Activated T-cell treated with anti-CD3 and anti-CD28 coated beads for 1 hour (primary cell): ENCODE measurements at places on chromosomes 3 and 15.

DNA sequence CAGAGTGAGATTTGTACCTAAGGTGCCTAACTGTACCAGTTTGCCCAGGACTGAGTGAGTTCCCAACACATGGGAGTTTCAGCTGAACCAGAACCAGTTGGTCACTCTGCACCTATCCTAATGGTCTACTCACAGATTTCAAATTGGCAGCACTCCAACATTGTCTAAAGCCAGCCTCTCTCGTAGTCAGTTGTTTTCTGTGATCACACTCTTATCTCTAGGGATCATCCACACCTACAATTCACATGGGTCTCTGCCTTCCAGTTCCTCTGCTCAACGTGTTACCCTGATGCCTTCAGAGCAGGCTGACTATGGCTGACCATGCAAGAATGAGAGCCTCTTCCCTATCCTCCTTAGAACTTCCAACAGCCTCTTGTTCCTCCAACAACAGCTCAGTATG lies 624.8 kb downstream of the NTRK3 start:
- DNase-seq, result no peak

GRCh38 chr3:31927811-31928210 lies 53.3 kb downstream of the OSBPL10 start:
- DNase-seq, result no peak

DNA sequence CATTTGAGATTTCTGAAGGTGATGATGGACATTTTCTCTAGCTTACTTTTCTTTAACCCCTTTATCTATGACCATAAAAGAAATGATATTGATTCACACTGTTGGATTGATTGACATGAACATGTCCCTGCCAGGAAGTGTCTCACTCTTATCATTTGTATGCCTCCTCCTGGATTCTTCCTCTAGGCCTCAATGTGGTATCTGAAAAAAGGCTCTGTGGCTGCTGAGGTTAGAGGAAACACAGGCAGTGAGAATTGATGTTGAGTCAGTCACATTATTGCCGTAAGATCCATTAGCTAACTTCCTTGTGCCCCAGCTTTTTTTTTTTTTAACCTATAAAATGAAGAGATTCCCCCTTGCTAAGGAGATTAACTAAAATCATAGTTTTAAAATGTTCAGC lies 8.0 kb upstream of the THRB start:
- DNase-seq, result no peak

DNA sequence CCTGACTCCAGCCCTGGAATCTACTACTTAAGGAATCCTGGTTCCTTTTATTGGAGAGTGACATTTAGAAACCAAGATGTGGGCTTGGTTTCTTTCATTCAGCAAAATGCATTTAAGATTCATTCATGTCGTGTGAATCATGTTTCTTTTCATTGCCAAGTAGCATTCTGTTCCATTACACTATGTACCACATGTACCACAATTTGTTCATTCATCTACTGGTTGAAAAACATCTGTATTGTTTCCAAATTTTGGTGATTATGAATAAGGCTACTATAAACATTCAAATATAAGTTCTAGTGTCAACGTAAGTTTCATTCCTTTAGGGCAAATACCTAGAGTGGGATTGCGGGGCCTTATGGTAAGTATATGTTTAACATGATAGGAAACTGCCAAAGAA lies 264.2 kb downstream of the VPS13C start:
- DNase-seq, result no peak

DNA sequence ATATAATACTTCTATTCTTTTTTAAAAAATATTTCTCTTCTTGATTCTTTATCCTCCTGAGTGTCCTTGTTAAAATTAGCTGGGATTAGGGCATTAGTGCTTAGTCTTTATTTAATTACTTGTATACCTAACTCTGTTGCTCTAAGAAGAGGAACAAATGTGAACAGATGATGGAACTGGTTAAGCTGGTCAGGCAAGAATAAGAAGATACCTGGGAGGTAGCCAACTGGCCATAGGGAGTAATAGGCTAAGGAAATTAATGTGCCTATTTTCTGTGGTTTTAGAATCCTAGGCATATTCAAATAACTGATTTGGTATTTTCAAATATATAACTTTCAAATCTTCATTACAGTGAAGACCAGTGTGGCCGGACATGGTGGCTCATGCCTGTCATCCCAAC lies 54.4 kb downstream of the EIF3J start:
- DNase-seq, result no peak

- DNase-seq, result no peak
These were observed 9.4 kb upstream of the CSTA start for GRCh38 chr3:122315619-122316018.

- DNase-seq, result no peak
These were observed 56.9 kb downstream of the EXOG start for GRCh38 chr3:38553071-38553470.

DNA sequence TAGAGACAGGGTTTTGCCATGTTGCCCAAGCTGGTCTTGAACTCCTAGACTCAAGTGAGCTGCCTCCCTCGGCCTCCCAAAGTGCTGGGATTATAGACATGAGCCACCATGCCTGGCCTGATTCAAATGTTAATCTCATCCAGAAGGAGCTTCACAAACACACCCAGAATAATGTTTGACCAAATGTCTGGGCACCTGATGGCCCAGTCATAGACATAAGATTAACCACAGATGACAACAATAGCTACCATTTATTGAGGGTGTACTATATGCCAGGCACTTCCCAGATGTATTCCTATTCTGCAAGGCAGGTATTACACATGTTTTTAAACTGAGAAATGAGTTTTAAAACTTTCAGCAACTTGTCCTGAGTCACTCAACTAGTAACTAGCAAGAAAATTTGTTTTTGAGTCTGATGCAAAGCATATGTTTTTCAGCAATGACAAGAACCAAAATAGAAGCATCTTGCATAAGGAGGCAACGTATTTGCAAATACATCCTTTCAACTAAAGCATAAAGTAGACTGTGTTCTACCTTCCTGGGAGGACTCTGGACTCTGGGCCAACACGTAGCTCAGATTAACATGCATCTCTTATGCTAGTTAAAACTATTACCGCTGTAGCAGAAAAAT lies 8.1 kb upstream of the SPG21 start:
- no peak for DNase-seq

- no peak for DNase-seq
These were observed 287.5 kb downstream of the ZPLD1 start for GRCh38 chr3:102722317-102722716.

GRCh38 chr3:179797192-179797591 lies 144.4 kb downstream of the USP13 start:
- no peak for DNase-seq

DNA sequence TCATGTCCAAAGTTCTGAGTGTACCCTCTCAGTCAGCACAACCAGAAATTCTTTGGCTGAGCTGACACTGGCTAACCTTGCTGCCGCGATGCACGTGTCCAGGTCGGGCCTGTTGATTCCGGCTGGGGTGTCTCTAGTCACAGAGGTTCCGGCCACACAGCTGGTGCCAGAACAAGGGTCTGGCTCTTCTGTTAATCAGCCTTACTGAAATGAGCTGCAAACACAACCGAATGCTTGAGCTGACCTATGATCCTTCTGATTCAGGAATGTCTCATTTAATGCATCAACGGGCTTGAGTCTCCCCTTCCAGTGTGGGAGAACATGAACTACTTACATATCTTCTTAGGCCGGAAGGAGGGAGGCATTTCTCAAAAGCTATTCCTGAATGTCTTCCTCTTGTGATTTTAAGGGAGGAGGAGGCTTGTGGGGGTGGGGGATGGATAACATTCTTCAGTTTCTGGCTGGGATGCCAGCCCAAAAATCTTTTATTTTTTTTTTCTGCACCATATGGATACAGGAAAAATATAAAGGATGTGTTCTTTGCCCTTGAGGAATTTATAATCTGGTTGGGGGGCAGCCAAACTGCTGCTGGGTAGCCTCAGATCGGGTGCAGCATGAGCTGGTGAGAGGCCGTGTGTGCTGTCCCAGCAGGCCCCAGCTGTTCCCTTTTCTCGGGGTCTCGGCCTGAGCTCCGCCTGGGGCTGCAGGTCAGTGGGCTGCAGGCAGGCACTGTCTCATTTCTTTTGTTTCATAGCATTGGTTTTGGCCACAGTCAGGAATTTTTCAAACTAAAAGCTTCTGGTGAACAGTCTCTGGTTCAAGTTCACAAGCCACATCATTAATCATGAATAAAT lies 319.1 kb upstream of the TBL1XR1 start:
- no peak for DNase-seq

GRCh38 chr3:100210772-100211135 lies 50.0 kb upstream of the TBC1D23 start:
- no peak for DNase-seq

GRCh38 chr15:75573648-75574384 lies 5.3 kb downstream of the PTPN9 start:
- no peak for DNase-seq

DNA sequence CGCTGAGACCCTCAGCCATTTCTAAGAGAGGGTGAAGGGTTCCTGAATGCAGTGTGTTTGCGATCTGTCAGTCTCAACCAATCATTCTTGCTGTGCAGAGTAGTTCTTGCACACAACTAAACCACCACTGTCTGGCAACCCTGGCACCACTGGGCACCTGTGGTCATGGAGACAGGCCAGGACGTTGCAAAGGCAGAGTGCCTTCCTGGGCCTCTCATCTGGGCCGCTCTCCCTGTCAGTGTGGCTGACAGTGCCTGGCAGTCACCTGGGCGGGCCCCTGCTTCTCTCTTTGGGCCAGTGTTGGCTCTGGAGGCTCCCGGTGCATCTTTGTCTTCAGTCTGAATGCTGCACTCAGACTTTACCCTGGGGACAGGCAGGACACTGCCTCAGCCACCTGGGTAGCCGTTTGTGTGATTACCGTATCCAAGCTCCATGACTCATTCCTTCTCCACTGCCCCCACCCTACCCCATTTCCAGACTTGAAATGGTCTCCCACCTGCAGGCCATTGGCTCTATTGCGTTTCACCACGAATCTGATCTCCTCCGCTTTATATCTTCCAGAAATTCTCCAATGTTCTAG lies 104.6 kb upstream of the KLF13 start:
- no peak for DNase-seq

- DNase-seq, result no peak
These were observed 48.4 kb upstream of the LIMD1 start for GRCh38 chr3:45546126-45546620.

GRCh38 chr15:26970712-26971210 lies at the start of gene GABRG3:
TSS of gene GABRG3 (plus strand) at chr15:26971181.
- no peak for DNase-seq

DNA sequence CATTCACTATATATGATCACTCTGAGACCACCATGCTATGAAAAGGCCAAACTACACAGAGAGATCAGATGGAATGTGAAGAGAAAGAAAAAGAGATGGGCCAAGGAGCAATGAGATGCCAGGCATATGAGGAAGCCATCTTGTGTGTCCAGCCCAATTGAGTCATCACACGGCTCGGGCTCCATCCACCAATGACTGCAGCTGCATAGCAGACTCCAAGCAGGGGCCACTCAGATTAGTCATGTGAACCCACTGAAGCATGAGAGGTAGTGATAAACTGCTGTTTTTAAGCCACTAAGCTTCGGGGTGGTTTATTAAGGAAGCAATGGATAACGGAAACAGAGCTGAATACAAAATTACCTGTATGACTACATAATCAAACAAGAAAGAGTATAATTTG lies 185.9 kb downstream of the SUCLG2 start:
- DNase-seq, result no peak
